Umbilical cord (tissue), 2 donors: ENCODE measurements at places on chromosomes 1 and 21. TPM values are rescaled to one million over a fixed set of nuclear protein-coding genes. Genes with fewer than 3 reads are reported as not detected.

Gene TMEM53
- 3.6 TPM for total RNA-seq

Gene PTBP2
- total RNA-seq = 31.5 TPM

Gene NUP210L
- 0.48 TPM for total RNA-seq

Gene IQGAP3
- total RNA-seq = 4.6 TPM

Gene SLAMF6
- 0.96 TPM for total RNA-seq

Gene KCNJ6
- total RNA-seq = 1.4 TPM
